ENCODE measurements at places on chromosomes 7 and 10. TPM values are rescaled to one million over a fixed set of nuclear protein-coding genes. Genes with fewer than 3 reads are reported as not detected.

The ATP6V0A4 gene
- not detected for polyA plus RNA-seq

The SLC25A40 gene
- polyA plus RNA-seq = 10.4 TPM

The CD36 gene
- polyA plus RNA-seq = 11.4 TPM

The EBLN1 gene
- not detected for polyA plus RNA-seq

The MYO1G gene
- 139 TPM for polyA plus RNA-seq

The DYNC1I1 gene
- not detected for polyA plus RNA-seq

The TPST1 gene
- polyA plus RNA-seq = 3.9 TPM

The CYP3A7 gene
- polyA plus RNA-seq = not detected

The FZD8 gene
- polyA plus RNA-seq = not detected

GRCh38 chr7:2564970-2565540 lies 6.3 kb downstream of the IQCE start:
- H3K27me3 ChIP-seq = peaks cover 3% of the 10 kb centered on the region
- H3K4me1 ChIP-seq = peaks cover 6% of the 10 kb centered on the region
- H3K4me3 ChIP-seq = no peak overlapping the region
- H3K36me3 ChIP-seq = peaks cover 5% of the 10 kb centered on the region
- H3K27ac ChIP-seq = no peak overlapping the region

DNA sequence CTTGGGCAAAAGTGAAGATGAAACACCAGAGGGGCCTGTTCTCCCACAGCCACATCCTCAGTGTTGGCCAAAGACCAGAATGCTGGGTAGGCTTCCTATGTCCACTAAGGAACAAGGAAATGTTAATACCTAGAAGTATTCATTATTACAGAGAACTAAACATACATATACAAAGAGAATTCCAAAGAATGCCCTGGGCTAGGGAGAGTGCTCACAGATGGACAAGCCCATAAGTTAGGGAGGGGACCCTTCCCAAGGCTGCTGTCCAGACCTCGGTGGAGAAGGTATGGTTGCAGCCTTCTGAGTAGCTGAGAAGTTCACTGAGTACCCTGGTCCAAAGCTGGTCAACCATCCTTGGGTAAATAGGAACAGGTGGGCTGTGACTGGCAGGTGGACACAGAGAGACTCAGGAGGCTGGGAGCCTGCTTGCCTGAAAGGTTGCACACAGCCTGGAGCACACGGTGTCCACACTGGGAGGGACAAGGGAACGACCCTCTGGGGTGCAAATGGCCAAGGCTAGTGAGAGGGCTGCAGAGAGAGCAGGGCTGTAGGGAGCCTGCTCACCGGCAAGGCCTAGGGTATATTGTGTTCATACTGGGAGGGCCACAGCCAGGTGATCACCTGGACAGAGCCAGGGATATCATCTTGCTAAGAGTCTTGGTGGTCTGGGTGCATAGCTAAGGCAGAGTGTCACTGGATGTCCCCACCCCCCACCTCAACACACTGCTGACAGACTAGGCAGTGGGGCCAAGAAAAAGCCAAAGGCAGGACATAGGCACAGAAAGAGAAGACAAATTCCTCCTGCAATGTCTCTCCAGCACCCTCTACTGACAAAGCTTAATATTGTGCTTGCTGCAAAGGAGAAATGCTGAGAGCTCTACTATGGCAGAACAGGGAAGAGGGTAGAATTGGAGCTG lies 40.3 kb downstream of the CPVL start:
- DNase-seq = peak; percentile 54
- H3K27ac ChIP-seq = no peak overlapping the region
- H3K27me3 ChIP-seq = no peaks in the 10 kb centered on the region
- no peaks in the 10 kb centered on the region for H3K36me3 ChIP-seq

DNA sequence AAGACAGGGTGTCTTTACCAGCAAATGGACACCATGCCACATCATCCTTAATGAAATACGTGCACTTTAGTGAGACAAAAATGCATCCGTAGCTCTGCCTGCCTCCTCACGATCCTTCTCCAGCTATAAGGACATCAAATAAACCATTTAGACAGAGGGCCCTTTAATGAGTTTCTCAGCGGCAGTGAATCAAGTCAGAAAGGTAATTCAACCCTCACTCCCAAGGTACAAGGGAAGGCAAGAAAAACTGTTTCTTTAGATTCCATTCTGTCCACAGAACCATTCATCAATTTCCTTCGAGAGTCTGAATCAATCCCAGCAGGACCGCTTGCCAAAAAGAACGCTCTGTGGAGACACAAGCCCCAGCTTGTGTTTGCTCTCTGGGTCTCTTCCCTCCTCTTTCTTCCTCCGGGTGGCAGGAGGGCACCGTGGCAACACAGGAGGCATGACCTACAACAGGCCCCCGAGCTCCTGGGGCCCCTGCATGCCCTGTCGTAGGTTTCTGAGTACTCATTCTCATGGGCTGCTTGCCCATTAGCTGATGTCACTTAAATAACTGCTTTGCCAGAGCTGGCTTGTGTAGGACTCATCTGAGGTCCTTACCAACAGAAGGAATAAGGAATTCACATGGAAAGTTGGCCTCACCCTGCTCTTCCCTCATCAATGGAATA lies 297.8 kb upstream of the PRKCQ start:
- no peaks in the 10 kb centered on the region for H3K27me3 ChIP-seq
- H3K27ac ChIP-seq = no peak overlapping the region
- H3K4me3 ChIP-seq = no peak overlapping the region
- H3K4me1 ChIP-seq = no peaks in the 10 kb centered on the region
- DNase-seq = no peak
- H3K36me3 ChIP-seq = no peaks in the 10 kb centered on the region

- H3K4me1 ChIP-seq = peaks cover 6% of the 10 kb centered on the region
- no peaks in the 10 kb centered on the region for H3K36me3 ChIP-seq
- H3K4me3 ChIP-seq = no peak overlapping the region
- H3K27me3 ChIP-seq = peaks cover 18% of the 10 kb centered on the region
- DNase-seq = no peak
These were observed 3.7 kb upstream of the STK32C start for GRCh38 chr10:132311338-132311939.

DNA sequence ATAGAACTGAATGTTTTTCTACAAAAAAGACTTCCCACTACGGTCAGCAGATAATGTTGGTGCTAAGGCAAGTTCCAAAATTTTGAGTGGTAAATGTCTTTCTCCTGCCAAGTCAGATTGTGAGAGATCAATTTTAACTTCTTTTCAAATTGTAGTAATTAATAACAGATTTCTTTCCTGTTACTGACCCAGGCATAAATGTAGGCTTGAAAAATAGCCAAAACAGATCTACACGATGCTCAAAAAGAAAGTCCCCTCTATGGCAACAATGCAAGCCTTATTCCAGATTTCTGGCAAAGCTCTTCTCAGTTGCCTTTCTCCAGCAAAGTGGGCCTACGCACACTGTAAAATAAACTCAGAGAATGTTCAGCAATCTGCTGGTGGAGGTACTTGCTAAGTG lies 641.0 kb upstream of the NRP1 start:
- H3K4me1 ChIP-seq = no peaks in the 10 kb centered on the region
- peaks cover 10% of the 10 kb centered on the region for H3K27me3 ChIP-seq
- H3K4me3 ChIP-seq = no peak overlapping the region
- H3K36me3 ChIP-seq = no peaks in the 10 kb centered on the region

DNA sequence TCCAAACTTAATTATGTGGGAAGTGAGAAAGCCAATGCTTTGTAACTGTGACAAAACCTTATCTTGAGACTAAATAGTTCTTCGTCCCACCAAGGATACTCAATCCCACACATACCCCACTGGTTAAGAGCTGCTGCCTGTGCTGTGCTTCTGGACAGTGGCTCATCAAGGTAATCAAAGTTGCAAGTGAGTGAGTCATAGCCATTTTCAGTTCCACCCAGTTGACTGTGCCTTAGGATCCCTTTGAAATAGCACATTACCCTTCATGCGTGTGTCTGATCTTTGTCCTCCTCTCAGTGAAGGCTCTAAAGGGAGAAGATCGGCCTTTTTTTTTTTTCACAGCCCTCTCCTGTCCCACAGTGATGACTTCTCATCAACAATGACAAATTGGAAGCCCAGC lies 706.0 kb upstream of the AUTS2 start:
- H3K27ac ChIP-seq = no peak overlapping the region
- DNase-seq = no peak
- no peaks in the 10 kb centered on the region for H3K27me3 ChIP-seq
- H3K4me1 ChIP-seq = no peaks in the 10 kb centered on the region
- no peak overlapping the region for H3K4me3 ChIP-seq

DNA sequence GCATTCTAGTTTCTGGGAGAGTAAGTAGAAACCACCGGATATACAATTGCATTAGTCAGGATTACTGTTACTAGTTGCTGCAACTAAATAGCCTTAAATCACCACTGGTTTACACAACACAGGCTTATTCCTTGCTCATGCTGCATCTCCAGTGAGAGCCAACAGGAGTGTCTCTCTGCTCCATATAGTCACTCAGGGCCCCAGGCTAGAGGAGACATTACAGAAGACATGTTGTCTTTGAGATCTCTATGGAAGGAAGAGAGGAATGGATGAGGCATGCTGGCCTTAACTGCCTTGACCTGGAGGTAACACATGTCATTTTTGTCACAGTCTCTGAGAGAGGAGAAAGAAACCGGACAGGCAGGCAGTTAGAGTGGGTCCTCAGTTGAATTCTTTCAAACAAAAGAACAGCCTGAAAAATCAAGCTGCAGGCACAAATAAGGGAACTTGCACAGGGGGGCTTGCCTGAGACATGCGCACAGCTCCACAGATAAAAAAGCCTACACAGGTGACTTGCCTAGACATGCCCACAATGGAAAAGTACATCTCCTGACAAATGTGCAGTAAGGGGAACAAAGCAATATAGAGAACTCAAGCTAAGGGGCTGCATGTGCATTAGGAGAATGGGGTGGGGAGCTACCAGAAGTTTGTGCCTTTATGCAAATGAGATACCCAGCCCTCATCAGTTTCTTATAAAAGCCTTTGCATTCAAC lies 348.0 kb downstream of the TYW1 start:
- peaks cover 35% of the 10 kb centered on the region for H3K36me3 ChIP-seq
- H3K4me3 ChIP-seq = no peak overlapping the region
- no peaks in the 10 kb centered on the region for H3K27me3 ChIP-seq

- DNase-seq = no peak
- H3K4me1 ChIP-seq = no peaks in the 10 kb centered on the region
- no peaks in the 10 kb centered on the region for H3K36me3 ChIP-seq
- no peak overlapping the region for H3K4me3 ChIP-seq
- peaks cover 4% of the 10 kb centered on the region for H3K27me3 ChIP-seq
These were observed 152.9 kb downstream of the SNX10 start for GRCh38 chr7:26444555-26444954.

DNA sequence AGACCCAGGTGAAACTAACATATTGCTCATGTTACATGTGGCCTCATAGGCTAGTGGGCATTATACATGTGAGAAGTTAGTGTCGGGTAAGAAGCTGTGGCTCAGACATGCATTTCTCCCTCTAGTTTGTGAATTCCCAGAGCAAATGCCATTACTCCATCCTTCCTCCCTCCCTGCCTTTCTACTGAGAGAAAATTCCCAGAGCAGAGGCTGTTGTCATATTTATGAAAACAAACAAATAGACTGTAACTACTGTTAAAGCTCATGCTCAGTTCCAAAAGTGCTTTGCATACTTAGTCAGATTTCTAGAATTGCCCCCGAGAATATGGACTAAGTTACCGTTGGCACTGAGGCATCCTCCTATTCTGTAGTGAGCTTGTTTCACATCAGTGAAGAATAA lies 29.0 kb downstream of the ZNRF2 start:
- no peaks in the 10 kb centered on the region for H3K27me3 ChIP-seq
- no peaks in the 10 kb centered on the region for H3K36me3 ChIP-seq
- H3K4me3 ChIP-seq = no peak overlapping the region
- DNase-seq = no peak

DNA sequence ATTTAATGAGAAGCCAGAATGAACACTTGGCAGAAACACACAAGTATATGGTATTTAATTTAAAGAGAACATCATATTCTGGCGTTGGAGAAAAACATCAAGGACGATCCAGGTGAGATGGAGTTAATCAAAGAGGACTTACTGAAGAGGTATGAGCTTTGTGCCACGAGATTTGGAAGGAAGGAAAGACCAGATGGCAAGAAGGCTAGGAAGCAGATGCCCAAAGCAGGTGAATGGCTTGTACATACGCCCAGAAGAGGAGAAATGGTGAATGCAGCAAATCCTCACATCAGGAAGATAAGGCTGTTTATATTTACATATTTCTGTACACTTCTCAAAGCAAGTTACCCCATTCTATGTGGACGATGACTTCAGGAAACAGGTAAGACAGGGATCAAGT lies 163.9 kb upstream of the PLXNA4 start:
- no peaks in the 10 kb centered on the region for H3K4me1 ChIP-seq
- no peak overlapping the region for H3K4me3 ChIP-seq
- H3K27ac ChIP-seq = no peak overlapping the region
- H3K27me3 ChIP-seq = peaks cover 9% of the 10 kb centered on the region

- DNase-seq = peak; percentile 82
- H3K4me3 ChIP-seq = peak overlapping the region; percentile 91
- H3K36me3 ChIP-seq = no peaks in the 10 kb centered on the region
- H3K27ac ChIP-seq = peak overlapping the region; percentile 98
- H3K27me3 ChIP-seq = peaks cover 17% of the 10 kb centered on the region
These were observed 701 bp downstream of the STK17A start for GRCh38 chr7:43583424-43584194.

GRCh38 chr7:94512735-94513564 lies 3.3 kb downstream of the CASD1 start:
- peaks cover 60% of the 10 kb centered on the region for H3K4me1 ChIP-seq
- no peak for DNase-seq
- no peaks in the 10 kb centered on the region for H3K36me3 ChIP-seq
- peak overlapping the region; percentile 79 for H3K27ac ChIP-seq
- H3K4me3 ChIP-seq = no peak overlapping the region

DNA sequence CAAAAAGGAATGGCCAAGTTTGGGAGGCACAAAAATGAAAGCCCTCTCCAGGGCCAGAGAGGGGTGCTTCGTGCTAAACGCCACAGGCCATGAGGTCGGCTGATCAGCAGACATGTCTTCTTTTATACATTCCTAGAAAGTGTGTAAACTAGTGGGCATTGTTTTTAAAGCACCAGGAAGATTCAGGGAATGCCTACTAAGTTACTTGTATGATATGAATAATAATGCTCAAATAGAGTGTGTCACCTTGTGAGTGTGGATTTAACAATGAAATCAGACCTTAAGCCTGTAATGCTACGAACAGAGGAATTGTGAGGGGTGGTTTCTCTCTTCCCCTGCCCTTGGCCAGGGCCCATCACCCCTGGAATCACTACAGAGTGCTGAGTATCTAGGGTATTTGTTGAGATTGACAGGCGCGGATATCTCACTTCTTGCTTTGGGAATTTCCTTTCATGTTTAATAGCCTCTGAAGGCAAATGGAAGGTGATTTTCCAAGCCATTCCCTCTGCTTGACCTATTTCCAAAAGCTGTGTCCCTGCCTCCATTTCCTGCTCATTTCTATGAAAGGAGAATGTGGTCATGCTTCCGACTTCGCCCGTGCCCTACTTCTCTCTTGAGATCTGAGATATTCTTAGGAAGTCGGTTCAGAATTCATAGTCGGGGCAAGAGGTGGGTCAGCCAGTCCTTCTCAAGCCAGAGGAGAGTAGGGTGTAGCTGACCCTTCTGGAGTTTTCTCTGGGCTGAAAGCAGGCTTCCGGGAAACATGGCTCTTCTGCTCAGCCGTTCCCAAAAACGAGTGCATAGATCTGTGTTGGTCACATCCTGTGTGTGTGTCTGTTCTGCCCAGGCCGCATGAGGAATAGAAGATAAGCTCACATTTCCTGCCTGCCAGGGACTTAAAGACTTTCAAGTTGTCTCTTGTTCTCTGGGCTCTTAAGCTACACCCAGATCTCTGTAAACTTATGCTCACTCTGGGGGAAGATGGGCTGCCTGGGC lies 167.8 kb upstream of the ITGB1 start:
- DNase-seq = no peak
- H3K27ac ChIP-seq = peak overlapping the region; percentile 94
- peaks cover 44% of the 10 kb centered on the region for H3K4me1 ChIP-seq

GRCh38 chr7:117715784-117716445 lies 157.3 kb downstream of the CTTNBP2 start:
- H3K27me3 ChIP-seq = peaks cover 1% of the 10 kb centered on the region
- H3K4me1 ChIP-seq = no peaks in the 10 kb centered on the region
- no peak for DNase-seq
- no peak overlapping the region for H3K4me3 ChIP-seq
- H3K36me3 ChIP-seq = no peaks in the 10 kb centered on the region
- no peak overlapping the region for H3K27ac ChIP-seq

Data from immature natural killer cell (primary cell).